ENCODE measurements at places on chromosomes 16 and 17. TPM values are rescaled to one million over a fixed set of nuclear protein-coding genes. Genes with fewer than 3 reads are reported as not detected.

GRCh38 chr17:66431910-66432309 is 129.5 kb downstream of the PRKCA start:
- DNase-seq = no peak

DNA sequence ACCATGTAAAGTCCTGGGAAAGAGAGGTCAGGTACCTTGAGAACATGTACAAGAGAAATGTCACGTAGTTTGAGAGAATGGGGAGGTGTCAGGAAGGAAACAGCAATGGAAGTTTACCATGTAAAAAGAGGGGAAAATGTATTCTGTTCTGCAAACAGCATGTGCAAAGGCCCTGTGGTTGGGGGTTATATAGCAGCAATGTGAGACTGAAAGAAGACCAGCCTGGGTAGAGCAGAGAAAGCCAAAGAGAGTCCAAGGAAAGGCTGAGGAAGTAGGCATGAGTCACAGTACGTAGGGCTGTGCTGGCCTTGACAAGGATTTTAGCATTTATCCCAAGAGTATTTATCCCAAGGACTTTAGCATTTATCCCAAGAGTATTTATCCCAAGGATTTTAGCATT is 141.3 kb upstream of the CACNG3 start:
- DNase-seq = no peak

- DNase-seq = no peak
Observed at GRCh38 chr16:17963185-17963836, 373.2 kb downstream of the NPIPA8 start.

KCNAB3 gene
- 2.2 TPM for total RNA-seq

- no peak for DNase-seq
Observed at GRCh38 chr16:4892361-4893102, 44.4 kb downstream of the PPL start.

DNA sequence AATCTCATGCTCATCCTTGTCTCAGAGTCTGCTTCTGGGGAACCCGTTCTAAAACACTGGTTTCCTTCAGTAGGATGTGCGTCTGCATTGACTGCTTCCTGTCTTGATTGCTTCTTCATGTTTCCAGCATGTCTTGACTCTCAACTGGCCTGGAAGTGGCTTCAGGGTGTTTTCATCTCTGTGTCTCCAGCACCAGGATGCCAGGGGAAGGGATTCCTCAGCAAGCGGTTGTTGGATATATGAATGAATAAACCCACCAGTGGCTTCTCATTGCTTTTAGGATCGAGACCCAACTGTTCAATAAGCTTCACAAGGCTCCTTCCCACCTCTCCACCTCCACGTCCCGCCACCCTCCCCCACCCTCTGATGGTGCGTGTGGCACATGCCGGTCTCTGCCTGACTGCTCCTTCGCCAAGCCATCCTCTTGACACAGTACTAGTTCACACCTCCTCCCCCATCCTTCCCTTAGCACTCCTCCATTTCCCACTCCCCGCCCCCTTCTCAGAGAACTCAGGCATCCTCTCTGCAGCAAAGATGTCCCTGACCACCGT is 14.1 kb upstream of the TNS4 start:
- no peak for DNase-seq

ANKS4B gene
- 47.2 TPM for total RNA-seq

C17orf78 gene
- total RNA-seq = not detected

GRCh38 chr16:77432264-77432663 is 2.6 kb downstream of the ADAMTS18 start:
- no peak for DNase-seq
